ENCODE measurements at places on chromosomes 3 and 15.

GRCh38 chr15:96338074-96338765 lies 7.7 kb downstream of the NR2F2 start:
- no peak for DNase-seq

DNA sequence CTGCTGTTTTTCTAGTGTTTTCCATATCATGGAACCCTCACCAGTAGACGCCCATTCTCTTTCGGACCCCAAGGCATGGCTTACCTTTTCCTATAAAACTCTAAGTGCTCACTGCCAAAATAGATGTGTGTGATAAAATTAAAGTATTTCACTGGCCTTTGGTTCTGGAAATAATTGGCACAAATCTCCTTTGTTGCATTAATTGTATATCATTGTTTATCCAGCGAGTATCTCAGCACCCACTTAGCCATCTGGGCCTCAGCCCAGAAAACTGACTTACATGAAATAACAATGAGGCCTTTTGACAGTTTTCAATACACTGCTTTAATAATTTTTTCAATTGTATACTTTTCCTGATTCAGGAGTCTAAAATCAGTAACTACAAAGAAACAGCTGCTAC lies 105.1 kb downstream of the MECOM start:
- no peak for DNase-seq

DNA sequence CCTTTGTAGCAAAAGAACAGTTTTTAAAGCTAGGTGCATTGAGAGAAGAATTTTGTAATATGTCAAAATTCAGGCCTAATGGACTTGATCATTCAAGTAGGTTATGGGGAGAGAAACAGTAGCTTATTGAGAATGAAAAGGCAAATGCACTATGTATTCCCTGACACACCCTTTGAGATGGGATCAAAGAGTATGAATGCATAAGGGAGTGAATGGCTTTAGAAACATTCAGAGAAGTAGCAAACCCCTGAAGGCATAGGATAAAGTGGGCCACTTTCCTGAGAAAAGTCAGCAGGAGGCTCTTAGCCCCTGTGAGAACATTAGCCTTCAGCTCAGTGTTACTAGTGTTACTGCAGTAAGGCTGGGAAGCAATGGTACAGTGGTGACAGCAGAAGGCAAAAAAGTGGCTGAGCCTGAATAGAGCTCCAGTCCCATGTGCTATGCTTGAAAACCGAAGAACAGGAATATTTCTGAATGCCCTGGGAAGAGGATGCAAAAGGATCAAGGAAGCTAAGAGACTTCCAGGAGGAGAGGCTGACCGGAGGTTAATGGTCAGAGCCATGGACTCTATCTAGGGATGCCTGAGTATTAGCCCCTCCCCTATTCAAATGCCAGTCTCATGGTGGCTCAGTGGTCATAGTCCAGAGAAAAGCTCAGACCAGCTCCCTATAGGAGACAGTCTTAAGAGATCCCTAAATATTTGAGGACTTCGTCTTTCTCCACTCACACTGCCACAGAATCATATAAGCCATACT lies 218.2 kb upstream of the SGO1 start:
- DNase-seq = no peak

DNA sequence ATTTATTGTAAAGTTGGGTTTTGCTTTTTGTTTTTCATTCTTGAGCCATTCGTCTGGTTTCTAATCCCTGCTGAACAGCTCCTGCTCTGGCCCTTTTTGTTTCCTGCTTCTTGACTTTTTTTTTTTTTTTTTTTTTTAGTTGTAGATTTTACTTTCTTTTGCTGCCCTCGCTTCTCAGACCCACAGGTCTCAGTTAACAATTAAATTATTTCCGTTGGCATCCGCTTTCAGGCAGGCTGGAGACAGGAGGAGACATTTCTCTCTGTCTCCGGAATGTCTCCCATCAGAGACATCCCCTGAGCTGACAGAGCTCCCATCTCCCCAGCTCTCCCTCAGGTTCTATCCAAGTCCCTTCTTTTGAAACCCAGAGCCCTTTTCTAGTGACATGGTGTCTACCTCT lies 68.6 kb downstream of the SLC6A6 start:
- DNase-seq = no peak

GRCh38 chr3:191707817-191708216 lies 246.9 kb downstream of the PYDC2 start:
- DNase-seq = no peak

DNA sequence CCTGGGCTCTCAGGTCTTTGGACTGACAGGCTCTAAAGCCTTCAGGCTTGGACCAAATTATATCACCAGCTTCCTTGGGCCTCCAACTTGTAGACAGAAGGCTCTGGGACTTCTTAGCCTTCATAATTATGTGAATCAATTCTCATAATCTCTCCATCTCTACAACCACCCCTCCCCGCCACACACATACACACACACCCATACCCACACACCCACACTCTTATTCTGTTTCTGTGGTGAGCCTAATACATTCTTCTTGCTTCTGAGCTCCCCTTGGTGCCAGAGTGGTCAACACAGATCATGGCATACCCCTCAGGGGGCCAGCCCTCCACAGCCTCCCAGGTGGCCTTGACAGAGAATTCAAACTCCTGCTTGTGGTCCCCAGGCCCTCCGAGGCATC lies 5.6 kb upstream of the NUP210 start:
- no peak for DNase-seq

DNA sequence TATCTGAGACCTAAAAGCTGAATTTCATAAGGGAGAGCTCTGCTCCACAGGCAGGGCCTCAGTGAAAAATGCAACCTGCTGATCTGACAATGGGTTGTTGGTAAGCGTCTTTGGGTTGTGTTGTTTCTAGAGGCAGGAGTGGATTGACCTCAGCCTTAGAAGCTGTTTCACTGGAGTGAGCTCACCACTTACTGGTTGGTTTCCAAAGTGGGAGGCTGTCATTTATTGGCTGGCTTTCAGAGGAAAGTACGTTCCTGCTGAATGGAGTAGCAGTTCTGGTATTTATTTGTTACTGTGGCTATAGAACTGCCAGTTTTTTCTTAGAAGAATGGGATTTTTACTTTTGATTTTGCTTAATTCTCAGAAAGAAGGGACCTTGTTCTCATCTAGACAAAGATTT lies 29.3 kb upstream of the COL6A5 start:
- no peak for DNase-seq

DNA sequence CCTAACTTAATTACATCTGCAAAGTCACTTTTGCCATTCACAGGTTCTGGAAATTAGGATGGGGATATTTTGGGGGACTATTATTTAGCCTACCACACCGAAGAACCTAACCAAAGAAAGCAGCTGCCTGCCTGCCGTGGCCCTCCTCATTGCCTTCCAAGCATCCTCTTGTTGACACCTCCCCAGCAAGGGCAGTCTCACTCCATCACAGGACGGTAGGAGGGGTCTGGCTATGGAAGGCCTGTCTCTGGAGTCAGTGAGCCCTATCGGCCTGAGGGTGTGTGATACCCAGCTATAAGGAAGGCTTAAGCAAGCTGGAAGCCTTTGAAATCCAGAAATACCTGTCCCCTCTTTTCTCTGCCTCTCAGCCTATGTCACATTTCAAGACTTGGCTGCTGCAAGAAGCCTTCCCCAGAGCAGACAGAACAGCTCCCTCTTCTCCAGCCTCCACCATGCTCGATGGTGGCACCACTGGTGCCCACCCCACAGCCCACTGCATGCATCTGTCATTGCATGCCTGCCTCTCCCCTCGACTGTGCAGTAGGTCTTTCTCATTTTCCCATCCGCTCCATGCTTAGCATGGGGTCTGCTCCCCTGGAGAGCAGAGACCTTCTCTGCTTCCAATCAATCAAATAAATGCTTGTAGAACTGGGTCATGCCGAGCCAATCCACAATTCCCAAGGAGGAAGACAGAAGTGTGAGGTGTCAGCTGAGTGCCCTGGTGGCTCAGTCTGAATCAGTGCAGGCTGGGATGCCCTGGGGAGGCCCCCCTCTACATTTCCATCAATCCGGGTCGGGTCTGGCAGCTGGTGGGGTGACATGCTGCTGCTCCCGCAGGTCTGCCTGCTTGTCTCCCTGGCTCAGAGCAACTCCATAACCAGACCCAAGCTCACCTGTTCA lies 23.9 kb upstream of the LOXL1 start:
- DNase-seq = no peak

GRCh38 chr3:141391298-141391990 lies 23.1 kb downstream of the ZBTB38 start:
- no peak for DNase-seq

- DNase-seq = no peak
Measured at GRCh38 chr3:69008980-69009379, 4.5 kb downstream of the EOGT start.

DNA sequence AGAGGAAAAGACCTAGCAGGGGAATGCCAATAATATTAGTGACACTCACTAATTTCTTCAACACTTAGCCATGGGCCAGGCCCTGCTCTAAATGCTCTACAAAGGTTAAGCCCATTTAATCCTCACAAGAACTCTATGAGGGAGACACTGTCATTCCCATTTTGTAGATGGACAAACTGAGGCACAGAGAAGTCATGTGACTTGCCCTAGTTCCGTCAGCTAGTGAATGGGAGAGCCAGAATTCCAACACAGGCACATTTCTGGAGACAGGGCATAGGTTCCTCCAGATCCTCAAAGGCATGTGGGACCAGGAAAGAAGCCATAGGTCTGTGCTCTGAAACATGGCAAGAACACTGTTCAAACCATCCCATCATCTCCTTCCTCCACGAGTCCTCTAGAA lies 31.5 kb downstream of the LOXL1 start:
- no peak for DNase-seq

DNA sequence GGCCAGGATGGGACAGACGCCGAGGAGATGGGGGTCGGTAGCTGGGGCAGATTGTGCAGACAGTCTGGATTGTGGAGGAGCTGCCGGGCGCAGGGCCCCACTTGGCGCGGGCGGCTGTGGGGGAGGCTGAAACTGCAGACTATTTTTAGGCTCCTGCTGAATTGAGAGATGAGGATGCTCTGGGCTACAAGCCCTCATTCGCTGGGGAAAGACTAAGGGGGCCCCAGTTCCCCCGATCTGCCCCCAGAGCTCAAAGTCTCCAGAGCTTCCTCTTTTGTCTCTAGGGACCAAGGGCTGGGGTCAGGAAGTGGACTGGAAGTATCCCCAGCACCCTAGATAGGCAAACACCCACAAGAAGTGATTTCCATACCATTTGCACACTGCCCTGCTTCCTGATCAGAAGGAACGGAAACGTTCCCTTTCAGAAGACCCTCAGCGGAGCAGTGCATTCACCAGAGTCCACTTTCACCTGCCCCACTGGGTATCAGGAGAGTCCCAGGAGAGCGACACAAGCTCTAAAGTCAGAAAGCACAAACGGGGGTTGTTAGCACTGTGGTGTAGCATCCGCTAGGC lies 29.7 kb downstream of the SEMA7A start:
- no peak for DNase-seq

- DNase-seq = no peak
Measured at GRCh38 chr3:44186111-44186672, 55.5 kb upstream of the TOPAZ1 start.

DNA sequence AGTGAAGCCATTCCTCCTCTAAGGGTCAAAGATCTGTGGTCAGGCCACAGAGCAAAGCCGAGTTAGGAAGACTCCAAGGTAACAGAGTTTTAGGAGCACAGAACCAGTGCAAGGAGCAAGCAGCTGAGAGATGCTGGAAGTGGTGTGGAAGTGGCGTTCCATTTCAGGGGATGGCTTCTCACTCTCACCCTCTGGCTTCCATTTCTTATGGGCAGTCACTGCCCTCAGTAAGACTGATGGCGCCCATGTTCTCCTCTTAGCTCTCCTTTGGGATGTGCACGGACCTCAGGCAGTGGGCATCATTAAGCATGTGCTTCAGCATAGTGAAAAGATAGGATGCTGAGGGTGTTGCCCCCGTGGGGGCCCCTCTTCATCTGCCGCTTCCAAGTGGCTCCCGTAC lies 90.3 kb downstream of the ASB7 start:
- no peak for DNase-seq

- no peak for DNase-seq
Measured at GRCh38 chr15:70072479-70072878, 25.2 kb downstream of the TLE3 start.

DNA sequence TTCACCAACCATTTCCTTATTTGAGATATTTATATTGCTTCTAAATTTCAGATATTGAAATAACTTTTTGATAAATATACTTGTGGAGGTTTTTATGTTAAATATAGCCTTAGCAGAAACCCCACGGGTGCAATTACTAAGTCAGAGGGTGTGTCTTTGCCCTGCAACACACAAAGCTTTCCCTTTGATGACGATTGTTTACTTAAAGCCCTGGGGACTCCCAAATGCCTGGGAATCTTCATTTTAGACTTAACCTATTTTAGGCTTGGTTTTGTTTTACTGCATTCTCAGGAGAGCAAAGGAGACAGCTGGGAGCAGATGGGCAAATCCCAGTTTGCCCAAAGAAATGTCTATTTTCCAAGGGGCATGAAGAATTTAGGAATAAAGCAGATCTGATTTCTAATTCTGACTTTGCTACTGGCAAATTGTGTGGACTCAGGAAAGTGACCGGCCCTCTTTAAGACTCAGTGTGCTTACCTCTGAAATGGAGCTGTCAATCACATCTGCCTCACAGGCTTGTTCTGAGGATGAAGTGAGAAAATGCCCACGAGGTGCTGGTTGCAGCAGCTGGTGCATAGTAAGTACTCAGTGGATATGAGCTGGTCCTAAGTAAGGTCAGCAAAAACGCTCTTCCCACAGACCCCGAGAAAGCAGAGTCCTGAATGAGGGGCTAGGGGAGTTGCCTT lies 49.3 kb upstream of the CA12 start:
- no peak for DNase-seq

- DNase-seq = no peak
Measured at GRCh38 chr3:73773233-73773632, 148.5 kb upstream of the PDZRN3 start.

GRCh38 chr3:101796077-101796680 lies 17.2 kb downstream of the NXPE3 start:
- DNase-seq = no peak

GRCh38 chr3:88311826-88312225 lies 162.1 kb downstream of the C3orf38 start:
- DNase-seq = no peak

- no peak for DNase-seq
Measured at GRCh38 chr3:11600501-11601282, 43.0 kb downstream of the VGLL4 start.

DNA sequence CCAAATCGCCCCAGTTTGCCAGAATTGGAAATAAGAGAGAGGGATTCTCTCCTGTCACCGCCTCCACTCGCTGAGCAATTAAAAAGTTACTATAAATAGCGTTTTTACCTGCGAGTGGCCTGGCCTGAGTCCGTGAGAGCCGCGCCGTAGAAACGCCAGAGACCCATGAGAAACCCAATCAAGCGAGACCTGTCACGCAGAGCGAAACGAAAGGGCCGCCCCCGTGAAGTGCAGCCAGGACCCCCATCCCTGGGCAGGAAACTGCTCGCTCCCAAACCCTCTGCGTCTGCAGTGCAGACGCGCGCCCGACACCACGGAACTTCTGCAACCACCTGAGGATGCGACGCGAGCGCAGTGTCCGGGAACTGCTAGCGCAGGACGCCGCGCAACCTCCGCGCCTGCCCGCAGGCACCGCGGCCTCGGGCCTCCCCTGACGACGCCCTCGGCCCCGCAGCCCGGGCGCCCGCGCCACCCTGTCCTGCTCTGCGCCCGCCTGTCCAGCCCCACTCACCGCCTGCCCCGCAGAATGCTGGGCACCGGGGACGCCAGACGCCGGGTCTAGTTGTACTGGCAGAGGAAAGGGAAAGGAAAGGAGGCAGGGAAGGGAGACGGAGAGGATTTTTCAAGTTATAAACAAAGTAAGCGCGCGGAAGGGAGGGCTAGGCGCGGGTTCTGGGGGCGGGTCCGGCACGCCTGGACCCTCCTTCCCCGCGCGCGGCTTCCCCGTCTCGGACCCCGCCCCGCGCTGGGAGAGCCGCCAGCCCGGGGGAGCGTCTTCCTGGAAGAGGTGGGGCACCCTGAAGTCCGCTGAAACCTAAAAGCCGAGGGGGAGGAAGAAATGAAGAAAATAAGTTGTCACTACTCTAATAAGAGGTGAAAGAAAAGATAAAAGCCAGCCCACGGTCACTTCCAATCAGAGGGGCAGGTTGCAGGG lies at the start of gene PLSCR4:
TSS of gene PLSCR4 (minus strand) at position 657 of the 934 bp plus-strand sequence. CDS start 29,034 bp downstream, outside the sequence.
- no peak for DNase-seq
